Bone marrow (tissue), 2 donors: ENCODE measurements at places on chromosomes 1 and 21.

GRCh38 chr1:54934869-54935268 is 45.6 kb upstream of the TMEM61 start:
- DNase-seq: no peak

DNA sequence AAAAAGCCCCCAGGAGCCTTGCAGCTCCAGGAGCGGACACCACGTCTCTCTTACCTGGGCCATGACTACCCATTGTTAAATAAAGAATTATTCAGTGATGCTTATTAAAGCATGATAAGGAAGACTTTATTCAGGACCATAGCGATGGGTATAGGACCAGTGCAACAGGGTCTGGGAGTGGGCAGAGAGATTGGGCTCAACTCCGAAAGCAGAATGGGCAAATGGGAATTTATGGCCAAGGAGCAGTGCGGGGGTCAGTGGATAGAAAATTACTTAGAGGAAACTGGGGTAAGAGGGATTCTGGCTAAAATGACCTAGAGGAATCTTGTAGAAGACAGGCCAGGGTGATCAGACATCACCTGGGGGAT is 580 bp upstream of the ATP5PO start:
- no peak for DNase-seq

DNA sequence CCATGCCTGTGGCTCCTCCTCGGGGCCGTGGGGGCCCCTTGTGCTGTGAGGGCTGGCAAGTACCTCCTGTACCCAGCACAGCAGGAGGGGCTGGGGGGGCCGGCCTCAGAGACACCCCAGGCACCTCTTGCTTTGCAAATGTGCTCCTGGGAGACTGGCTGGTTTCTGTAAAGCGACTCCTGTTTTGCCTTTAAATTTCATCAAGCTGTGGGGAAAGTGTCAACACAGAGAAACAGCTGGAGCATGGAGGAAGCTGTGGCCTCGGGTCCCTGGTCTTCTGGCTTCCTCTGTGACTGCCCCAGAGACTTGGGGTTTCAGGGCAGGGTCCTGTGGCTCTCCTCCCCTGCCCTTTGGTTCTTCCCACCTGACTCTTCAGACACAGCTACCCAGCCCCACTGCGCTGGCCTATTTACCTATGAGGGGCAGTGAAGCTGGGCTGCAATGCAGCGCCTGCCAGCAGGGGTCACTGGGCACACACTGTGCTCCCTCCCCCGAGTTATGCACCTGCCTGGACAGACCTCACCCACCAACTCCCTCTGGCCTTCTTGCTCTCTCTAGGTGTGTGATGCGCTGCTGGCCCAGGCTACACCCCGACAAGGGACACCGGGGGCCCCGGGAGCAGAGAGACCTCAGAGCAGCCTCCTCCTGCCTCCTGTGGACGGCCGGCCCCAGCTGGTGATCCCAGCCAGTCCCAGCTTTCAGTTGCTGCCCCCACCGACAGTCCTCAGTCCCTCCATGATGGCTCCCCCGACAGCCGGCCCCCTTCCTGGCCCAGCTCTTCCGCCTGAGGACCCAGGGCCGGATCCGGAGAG is 17.6 kb upstream of the PEX10 start:
- DNase-seq: no peak

GRCh38 chr1:218957971-218958370 is 215.7 kb upstream of the LYPLAL1 start:
- no peak for DNase-seq

GRCh38 chr21:17818186-17819113 is 706 bp downstream of the C21orf91 start:
- no peak for DNase-seq

DNA sequence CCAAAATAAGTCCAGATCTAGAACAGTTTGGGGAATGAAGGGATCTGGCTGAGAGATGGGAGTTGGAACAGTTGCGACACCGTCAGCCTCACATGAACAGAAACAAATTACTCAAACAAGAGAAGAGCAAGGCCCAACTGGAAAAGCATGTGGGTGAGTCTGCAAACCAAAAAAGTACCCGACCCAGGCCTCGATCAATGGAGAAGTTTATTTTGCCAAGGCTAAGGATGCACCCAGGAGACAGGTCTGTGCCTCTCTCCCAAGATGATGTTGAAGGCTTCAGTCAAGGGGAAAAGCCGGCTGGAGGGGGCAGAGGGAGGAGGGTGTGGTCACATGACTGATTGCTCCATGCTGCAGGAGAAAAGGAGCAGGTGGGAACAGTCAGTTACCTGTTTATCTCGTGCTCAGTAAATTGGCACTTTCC is 42.3 kb downstream of the KRTAP10-1 start:
- no peak for DNase-seq

DNA sequence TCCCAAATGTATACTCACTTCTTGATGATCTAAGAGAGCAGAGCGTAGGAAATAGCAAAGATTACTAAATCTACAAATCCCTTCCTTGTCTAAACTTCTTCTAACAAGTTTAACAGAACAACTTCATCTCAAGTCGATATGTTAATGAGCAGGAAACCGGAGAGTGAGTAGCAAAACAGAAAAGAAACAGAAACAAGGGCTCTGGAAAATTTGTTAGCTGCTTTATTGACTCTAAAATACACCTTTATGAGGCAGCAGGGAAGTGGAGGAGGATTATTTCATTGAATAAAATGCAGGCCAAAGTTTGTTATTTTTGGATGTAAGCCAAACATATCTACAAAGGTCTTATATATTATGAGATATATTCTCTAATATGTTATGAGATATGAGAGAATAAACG is 192.4 kb downstream of the LRRIQ3 start:
- no peak for DNase-seq

- DNase-seq: no peak
Measured at GRCh38 chr1:56378341-56379070, 200.9 kb downstream of the PLPP3 start.

DNA sequence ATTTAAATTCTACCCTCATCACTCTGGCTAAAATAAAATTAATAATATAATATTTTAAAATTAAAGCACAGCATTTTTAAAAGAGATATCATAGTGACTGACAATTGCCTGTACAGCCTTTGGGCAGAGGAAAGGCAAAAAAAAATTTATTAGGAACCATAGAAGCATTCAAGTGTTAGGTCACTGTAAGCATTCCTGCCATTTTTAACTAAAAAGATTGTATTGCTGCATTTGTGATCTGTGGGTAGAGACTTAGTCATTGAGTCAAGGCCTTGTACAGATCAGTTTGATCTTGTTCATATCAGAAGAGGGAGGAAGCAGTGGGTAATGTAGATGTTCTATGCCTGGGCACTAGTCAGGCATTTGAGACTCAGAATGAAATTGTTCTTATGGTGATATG is 109.9 kb downstream of the LYPLAL1 start:
- no peak for DNase-seq

DNA sequence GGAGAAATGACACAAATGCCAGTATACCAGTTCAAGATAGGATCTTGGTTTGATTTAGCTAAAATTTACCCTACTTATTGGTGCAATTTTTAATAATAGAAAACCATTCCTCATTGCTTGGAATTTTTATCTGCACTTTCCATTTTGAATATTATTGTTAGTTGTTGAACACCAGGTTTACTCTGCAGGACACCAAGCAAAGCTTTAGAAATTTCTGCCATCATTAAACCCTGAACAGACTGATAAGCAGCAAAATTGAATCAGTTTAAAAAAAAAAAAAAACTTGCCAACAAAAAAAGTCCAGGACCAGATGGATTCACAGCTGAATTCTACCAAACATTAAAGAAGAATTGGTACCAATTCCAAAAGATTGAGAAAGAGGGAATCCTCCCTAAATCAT is 71.5 kb downstream of the POU2F1 start:
- DNase-seq: no peak

GRCh38 chr1:15257309-15257708 is 10.3 kb downstream of the FHAD1 start:
- no peak for DNase-seq

GRCh38 chr1:145689922-145690321 is 17.2 kb downstream of the PDZK1 start:
- no peak for DNase-seq

GRCh38 chr1:94617134-94617805 is 75.7 kb upstream of the F3 start:
- no peak for DNase-seq

DNA sequence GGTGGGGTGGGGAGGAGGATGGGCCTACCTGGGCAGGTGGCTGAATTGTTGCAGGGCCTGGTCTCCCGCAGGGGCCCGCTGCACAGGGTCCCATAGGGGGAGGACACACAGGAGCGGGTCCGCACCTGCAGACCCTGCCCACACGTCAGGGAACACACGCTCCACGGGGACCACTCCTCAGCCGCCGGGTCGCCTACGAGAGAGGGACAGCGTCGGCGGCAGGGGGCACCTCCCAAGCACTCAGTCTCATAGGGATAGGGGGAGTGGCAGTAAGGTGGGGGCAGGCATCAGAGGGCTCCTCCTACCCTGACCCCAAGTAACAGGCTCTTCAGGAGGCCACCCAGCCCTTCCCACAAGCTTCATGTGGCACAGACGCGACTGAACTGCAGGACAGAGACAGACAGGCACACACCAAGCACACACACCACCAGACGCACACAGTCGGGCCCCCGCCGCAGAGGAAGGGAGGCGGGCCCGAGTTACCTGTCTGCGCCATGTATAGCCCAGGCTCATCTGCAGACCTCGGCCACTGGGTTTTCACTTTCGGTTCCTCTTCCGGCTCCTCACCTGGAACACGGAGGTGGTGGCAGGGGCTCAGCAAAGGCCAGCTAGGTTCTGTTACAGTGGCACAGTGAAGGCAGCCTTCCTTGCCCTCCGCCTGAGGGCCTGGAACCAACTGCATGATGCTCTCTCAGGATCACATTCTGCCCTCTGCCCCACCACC is 19.8 kb downstream of the ADGRB2 start:
- DNase-seq: no peak

DNA sequence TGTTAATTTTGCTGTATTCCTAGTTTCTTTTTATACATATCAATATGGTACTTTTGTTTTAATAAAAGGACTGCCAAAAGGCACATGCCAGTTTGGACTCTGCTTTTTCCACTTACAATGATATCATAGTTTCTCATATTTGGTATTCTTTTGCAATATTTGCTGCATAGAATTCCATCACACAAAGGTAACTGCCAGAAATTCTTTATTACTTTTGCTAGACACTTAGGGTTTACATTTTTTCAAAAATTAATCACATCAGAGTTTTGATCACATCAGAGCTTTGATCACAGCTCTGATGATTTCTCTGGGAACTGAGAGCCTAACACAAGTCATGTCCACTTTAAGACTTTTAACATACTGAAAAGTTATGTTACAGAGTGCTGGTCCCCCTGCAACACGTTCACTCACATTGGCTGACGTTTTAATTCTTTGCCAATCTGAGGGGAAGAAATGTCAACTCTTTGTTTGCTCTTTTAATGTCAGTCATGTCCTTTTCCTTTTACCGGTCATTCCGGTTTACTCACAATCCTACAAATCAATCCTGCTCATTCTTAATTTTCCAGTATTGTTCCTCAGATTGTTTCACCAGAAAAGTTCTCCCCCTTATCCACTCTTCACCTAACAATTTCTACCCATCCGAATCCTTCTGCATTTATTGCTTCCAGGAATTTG is 1.1 kb upstream of the CD46 start:
- DNase-seq: no peak

- DNase-seq: no peak
Measured at GRCh38 chr1:93960641-93961147, 51.5 kb upstream of the GCLM start.

DNA sequence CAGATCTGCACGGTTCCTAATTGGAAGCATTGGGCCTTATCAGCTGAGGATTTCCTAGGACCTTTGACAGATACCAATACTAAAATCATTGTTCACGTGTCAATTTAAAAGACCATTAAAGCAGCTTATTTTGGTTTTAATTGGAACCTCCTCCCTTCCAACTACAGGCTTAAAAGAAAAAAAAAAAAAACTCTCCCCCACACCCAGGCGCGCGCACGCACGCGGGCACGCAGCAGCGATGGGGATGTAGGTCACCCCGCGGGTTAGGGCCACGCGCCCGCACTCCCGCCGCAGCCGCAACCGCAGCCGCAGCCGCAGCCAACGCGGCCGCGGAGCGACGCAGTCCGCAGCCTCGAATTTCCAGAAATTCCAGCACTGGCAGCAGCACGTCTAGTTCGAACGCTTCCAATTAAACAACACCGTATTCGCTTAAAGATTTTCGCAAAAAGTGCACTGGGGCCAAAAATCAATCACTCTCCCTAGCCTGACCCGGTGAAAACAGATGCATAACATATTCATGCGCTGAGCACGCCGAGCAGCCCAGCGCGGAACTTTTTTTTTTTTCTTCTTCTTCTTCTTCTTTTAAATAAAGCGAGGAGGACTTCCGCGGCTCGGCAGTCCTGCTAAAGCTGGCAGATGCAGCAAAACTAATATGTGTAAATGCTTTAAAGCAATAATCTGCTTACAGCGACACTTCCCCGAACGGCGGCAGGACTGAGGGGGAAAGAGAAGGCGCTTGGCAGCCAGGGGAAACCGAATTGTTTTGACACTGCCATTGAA is 13.3 kb upstream of the BARHL2 start:
- no peak for DNase-seq
